ENCODE measurements at places on chromosomes 6 and 20.

- no peak for DNase-seq
Measured at GRCh38 chr20:5190444-5190843, 63.6 kb downstream of the CDS2 start.

DNA sequence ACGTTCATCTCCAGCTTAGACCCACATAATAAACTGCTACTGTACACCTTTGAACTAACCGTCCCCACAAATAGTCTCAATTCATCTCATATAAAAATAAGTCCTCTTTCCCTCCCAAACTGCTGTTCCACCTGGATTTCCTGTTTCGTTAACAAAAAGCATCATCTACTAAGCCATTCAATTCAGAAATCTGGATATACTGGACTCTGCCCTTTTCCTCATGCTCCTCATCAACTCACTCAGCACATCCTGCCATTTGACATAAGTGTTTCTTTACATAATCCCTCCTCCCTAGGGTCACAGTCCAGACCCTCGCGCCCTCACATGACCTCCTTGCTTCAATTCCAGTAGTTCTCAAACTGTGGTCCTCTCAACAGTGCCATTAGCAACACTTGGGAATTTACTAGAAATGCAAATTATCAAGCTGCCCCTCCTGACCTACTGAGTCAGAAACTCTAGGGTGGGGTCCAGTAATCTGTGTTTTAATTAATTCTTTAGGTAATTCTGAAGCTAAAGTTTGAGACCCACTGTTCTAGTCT, 4.5 kb downstream of the MKKS start:
- no peak for DNase-seq

DNA sequence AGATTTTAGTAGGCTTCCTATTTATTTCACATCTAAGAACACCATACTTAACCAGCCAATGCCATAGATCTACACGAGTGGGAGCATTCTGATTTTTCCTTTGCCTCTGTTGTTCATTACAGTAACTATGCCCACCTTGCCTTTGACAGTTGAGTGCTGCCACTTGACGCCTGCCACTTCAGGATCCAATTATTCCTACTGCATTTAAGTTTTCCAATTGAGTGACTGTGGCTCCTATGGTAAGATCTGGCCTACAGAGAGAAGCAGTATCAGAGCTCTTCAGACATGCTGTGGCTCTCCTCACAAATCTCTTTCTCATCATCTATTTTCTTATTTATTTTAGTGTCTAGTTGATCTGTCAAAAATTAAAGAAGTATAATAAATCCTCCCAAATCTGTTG, 403.0 kb upstream of the SPTLC3 start:
- no peak for DNase-seq

GRCh38 chr6:31076611-31077010, 35.8 kb downstream of the C6orf15 start:
- DNase-seq = no peak

GRCh38 chr6:90290811-90291420, 5.7 kb downstream of the BACH2 start:
- DNase-seq = no peak

- no peak for DNase-seq
Measured at GRCh38 chr6:143601504-143601903, 76.3 kb upstream of the PHACTR2 start.

DNA sequence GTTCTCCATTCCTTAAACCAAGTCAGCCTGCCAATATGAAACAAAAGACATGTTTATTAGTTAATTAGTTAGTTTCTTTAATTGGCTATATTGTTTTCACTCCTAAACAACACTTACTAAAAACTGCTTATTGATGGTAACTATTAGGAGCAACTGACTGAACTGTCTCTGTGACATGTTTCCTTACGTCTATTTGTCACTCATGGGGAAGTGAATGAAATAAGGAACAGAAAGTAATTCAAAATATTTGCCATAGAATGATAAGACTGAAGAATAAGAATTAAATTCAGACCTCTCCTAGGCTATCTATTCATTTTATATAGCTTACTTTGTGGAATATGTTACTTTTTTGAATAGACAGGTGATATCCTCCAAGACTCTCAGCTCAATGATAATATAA, 217.2 kb downstream of the LAMA2 start:
- no peak for DNase-seq

DNA sequence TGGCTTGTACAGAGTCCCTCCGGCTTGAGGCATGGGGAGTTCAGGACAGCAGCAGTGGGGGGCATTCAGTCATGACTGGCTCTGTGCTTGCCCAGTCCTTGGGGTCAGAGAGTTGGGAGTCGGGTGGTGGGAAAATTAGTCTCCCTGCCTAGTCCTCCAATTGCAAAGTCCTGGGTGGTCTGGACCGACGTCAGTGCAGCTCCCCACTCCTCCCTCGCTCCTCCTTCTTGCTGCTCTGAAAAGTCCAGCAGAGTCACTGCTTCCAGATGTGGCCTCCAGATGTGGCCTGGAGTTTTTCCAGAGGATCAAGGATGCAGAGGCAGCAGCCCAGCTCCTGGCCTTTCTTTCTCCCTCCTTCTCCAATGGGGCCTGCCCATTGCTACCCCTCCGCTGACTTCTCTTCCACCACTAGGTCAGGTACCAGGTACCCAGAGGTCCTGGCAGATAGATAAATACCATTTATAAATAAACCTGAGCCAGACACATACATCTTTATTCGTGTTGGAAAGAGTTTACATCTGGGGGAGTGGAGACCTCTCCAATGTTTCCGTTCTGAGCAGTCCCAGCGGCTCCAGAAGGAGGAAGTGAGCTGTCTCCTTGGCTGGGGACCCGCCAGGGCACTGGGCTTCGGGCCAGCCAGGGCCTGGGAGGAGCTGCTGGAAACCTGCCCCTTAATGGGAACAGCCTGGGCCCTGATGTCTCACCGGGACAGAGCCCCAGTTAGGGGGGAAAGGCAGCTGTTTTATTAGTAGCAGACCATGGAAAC, 49.0 kb upstream of the RNF24 start:
- DNase-seq = peak; percentile 88

- no peak for DNase-seq
Measured at GRCh38 chr6:158789115-158789917, 29.9 kb downstream of the EZR start.

- DNase-seq = peak; percentile 88
Measured at GRCh38 chr6:158042245-158042798, 60.7 kb downstream of the SYNJ2 start.

GRCh38 chr20:19737025-19737424, 21.0 kb upstream of the RIN2 start:
- DNase-seq = peak; percentile 28

DNA sequence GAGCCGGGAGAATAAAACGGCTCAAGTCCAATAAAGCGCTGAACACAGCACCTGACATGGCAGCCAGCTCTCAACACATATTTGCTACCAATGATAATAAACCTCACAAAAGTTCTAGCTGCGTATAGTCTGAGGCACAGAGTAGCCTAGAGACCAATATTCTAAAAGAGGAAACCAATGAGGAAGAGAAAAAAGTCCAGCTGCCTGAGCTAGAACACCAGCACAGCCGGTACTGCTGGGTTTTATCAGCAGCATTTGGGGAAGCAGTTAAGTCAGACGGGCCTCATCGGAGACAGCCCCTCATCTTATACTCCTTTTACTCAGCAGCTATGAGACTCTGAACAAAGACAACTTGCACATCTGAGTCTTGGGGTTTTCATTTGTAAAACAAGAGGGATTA, 2.4 kb upstream of the RTF2 start:
- no peak for DNase-seq

- DNase-seq = no peak
Measured at GRCh38 chr6:26252077-26252472, 112.9 kb upstream of the BTN3A2 start.

DNA sequence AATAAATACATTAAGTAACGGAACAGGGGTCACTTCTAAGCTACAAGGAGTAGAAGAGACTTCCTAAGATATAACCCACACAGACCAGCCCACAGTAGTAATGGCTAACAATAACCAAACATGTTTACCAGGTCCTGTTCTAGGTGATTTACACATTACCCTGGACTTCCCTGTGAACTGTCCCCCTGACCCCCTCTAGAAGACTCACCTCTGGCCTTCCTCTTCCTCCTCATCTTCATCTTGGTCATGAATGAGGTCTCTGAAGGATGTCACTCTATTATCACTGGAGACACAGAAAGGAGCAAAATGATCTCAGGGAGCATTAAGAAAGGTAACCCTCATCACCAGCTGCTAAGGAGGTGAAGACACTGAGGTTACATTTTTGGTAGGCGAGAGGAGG, 8.7 kb downstream of the NSFL1C start:
- DNase-seq = no peak

DNA sequence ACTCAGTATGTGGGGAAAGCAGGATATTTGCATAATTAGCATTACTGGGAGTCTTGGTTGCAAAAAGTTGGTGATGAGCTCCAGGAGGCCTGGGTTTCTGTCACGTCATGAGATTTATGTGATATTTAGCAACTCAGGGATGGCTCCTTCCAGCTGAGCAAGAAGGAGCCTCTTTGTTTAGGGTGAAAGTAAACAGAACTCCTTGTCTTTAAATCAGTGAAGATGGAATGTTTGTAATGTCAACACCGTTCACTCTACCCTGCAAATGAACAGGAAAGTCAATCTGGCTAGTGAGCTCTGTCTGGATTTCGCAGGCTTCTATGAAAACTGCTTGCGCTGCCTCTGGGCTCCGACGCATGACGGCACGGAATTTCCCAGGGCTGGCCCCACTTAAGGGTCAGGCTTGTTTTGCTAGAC, 86.9 kb downstream of the PXDC1 start:
- DNase-seq = no peak

DNA sequence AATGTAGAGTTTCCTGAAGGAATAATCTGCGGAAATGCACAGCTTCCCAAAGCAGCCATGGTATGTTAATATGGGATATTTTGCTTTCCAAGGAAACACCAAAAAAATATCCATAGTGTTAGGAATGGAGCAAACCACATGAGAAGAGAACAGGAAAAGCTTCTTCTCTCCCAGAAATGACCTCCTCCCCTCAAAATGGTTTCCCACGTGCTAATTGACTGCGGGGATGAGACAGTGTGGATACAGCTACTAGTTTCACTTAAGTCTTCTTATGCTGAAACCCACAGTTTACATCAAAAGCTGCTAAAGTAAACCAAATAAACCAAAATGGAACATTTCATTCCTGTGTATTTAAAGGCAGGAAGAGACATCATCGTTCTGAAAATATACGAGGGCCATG, 69.4 kb downstream of the FYN start:
- no peak for DNase-seq

DNA sequence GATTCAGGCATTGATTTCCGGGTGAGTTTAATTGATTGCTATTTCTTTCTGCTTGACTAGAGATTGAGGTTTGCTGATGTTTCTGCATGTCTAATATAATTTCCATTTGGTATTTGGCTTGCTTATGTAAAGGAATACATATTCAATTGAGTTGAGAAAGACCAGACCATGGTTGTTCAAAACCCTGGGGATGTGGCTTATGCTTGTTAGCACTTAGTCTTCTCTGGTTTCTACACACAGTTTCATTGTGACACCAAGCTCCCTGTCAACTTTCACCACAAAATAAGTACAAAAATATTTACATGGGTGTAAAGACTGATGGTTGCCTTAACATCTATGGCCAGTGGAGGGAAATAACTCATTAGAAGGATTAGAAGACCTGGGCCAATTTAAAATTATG, 209.6 kb downstream of the CDH26 start:
- no peak for DNase-seq

DNA sequence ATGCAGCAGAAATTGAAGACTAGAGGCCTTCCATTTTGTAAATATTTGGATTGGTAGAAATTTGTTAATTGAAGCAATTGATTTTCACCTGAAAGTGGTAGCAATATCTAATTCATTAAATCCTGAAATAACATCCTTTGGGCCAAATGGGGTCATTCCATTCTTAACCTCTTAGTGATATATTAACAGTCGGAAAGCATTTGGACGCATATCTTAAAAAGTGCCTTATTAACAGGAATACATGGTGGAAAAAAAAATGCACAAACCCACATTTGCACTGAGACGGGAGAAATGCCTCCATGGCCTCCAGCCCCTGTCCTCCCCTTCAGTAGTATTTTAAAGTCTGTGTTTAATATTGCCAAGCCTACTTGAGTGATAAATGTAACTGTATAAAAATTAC, 205.5 kb downstream of the TFAP2B start:
- DNase-seq = no peak

DNA sequence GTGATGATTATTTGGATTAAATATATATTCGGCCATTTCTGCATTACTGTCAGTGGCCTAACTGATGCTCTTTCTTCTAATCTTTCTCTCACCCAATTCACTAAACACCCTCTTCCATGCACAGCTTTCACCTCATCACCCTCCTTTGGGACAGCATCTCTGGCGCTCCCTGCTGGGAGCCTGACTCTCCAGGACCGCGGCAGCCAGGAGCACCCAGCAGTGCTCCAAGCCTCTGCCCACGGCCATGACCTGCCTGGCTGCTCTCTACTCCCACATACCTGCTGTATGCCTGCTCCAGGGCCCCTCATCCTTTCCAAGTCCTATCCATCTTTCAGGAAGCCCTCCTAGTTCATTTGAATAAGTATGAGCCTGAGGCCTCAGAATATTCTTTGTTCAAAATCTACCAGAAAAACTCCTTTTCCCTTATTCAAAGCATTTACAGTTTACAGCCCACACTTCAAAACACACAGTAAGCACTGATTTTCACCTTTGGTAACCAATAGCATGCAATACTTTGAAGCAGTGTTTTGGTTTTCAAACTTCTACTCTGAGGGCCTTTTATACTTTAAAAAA, 15.2 kb downstream of the CTCFL start:
- peak; percentile 45 for DNase-seq

- DNase-seq = no peak
Measured at GRCh38 chr6:161222706-161223234, 51.1 kb downstream of the AGPAT4 start.

GRCh38 chr6:73521351-73521985, 636 bp upstream of the EEF1A1 start:
- DNase-seq = peak; percentile 66

DNA sequence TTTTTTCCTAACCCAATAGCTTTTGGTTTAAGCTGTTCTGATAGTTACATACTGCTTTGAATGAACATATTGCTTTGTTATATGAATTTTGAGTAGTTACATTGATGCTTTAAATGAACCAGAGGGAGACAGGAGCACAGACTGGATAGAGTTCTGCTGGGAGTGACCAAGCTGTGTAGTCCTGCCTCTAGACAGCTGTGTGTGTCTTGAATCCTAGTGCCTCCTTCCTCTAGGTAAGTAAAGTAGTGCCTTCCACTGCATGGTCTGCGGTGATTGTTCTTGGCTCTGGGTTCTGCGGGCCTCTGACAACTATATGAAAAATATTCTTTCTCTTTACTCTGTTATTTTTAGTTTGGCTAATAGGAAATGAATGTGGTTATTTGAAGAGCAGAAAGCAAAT, 46.0 kb upstream of the ADGRG6 start:
- no peak for DNase-seq

GRCh38 chr6:29462022-29462421, 5.1 kb downstream of the OR2H1 start:
- no peak for DNase-seq

DNA sequence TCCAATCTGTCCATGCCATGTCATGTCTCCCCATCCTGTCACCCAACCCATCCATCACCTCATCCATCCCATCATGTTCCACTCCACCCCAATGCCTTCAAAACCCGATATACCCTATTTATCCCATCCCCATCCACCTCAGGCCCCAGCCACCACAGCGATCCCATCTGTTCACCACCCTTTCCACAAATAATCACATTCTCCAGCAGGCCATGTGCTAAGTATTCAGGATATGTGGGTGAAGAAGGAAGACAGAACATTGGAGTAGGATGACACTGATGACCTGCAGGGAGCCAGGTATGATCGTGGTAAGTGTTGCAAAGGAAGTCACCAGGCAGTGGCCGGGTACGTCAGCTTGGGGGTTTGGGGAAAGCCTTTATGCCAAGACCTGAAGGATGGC, 48.8 kb downstream of the NPEPL1 start:
- no peak for DNase-seq
